ENCODE measurements at places on chromosomes 1 and 21. TPM values are rescaled to one million over a fixed set of nuclear protein-coding genes. Genes with fewer than 3 reads are reported as not detected.

Gene CELA2A
- polyA plus RNA-seq: not detected

Gene SGIP1
- not detected for polyA plus RNA-seq

Gene OR2L13
- not detected for polyA plus RNA-seq

Gene PTPN7
- not detected for polyA plus RNA-seq

Gene FCGR1A
- not detected for polyA plus RNA-seq

Gene ATF6
- 9.0 TPM for polyA plus RNA-seq
